ENCODE measurements at places on chromosomes 4 and X. TPM values are rescaled to one million over a fixed set of nuclear protein-coding genes. Genes with fewer than 3 reads are reported as not detected.

The NDUFC1 gene
- polyA plus RNA-seq = 104 TPM

The MAGEA9B gene
- polyA plus RNA-seq = not detected

The CENPI gene
- polyA plus RNA-seq = not detected

DNA sequence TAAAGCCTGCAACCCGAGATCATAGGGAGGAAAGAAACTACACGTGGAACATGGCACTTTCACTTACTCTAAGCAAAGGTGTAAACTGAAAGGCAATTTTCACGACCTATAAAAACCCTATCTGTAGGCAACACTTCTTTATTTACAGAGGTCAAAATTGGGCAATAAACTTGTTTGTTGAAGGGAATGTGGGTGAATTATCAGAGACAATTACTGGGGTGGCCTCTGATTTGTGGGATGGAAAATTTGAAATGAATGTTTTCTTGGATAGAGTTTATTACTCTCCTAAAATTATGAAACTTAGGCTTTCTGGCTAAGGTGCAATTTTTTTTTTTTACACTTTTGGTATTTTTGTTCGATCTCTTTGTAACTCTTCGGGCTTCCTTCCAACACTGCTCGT lies 734.1 kb upstream of the TENM3 start:
- DNase-seq = no peak

- no peak for DNase-seq
These were observed 8.2 kb upstream of the IQCM start for GRCh38 chr4:149823769-149824221.

DNA sequence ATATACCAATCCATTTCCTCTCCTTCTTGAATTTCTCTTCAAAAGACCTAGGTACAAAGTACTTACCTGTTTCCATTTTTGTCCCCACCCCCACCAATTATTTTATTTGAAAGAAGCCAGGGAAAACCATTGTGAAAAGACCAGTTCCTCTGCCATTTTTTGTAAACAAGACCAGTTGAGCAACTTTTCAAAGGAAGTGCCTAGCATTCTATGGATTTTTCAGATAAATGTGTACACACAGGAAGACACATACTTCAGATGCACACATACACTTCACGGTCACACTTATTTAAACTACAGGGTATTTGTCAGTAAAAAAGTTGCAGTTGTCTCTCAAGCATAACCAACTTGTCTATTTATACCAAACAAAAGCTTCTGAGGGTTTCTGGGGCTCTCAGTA lies 587.2 kb upstream of the KLHL4 start:
- DNase-seq = no peak

DNA sequence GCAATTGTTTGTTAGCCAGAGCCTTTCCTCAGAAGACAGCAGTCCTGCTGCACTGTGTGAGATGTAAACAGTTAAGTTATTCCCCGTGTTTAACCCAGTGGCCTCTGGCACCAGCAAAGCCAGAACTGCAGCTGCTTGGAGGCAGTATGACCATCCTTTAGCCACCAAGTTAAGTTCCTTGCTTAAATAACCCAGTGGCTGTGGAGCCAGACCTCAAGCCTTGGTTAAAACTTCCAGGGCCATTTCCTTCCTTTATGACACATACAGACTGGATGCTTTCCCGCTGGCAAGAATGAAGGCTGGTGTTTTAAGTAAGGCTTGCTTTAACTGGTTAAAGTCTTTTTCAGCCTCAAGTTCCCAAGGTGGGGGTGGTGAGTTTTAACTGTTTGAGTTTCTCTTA lies 379.8 kb downstream of the DCAF12L2 start:
- DNase-seq = no peak

DNA sequence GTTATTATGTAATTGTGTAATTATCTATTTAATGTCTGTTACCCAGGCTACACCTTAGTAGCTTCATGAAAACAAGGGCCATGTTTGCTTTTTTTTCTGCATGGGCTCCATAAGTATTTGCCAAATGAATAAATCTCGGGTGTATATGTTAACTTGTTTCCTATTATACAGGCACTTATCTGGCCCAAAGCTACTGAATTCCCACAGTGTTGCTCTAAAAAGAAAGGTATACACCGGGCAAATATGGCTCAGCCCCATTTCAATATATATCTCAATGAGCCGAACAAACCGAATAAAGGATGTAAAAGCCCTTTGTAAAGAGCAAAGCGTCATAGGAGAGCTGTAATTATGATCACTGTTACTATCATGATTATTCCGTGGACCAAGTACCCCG lies 767 bp downstream of the PAQR3 start:
- DNase-seq = no peak

DNA sequence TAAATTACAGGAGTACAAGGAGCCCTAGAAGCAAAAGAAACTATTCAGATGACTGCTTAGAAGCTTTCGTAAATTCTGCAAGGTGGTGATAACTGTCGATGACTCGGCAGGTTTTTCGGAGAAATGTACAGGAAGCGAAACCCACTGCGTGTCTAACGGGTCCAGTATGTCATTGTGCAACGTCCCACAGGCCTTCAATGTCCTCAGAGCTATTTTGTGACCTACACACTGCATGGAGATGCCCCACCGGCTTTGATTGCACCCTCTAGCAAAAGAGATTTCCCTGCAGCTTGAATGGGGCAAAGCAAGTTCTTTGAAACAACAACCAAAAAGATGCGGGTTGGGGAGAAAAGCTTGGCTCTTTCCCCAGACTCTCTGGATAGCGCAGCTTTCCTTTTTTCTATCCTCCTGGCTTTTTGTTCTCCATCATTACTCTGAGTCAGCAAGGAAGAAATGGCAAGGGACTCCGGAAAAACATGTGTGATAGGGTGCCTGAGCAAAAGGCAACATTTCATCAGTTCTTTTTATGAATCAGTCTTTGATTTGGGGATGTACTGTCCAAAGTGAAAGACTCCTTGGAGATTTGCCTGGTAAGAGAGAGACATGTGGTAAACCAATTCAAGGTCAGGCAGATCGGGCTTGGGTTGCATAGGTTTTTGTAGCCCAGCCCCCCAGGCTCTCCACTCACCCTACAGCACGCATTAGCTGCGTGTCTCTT lies 112.0 kb upstream of the TBL1X start:
- DNase-seq = no peak

DNA sequence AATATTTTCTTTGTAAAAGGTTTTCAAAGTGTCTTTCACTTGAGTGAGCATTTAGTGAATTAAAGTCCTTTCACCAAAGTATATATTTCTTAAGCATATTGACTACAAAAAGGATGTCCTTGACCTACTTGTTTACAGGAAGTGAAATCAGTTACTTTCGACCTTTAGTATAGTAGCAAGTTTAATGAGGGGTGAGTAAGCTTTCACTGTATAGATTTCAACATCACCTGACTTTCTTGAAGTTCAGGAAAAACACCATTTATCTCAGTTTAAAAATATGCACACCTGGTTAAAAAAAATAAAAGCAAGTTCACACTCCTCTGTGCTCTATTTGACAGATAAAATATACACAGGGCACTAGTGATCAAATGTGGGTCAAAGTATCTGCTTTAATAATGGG lies 88.1 kb downstream of the CCSER1 start:
- no peak for DNase-seq

Data from aorta (tissue), 5 donors.